ENCODE measurements at places on chromosomes 16 and 17.

DNA sequence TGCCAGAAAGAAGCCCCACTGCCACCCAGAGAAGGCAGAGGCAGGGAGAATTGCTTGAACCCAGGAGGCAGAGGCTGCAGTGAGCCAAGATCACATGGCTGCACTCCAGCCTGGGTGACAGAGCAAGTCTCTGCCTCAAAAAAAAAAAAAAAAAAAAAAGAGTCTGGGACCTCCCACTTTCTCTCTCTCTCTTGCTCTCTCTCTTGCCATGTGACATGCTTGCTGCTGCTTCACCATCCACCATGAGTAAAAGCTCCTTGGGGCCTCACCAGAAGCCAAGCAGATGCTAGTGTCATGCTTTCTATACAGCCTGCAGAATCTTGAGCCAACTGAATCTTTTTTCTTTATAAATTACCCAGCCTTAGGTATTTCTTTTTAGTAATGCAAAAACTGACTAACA, 21.5 kb upstream of the SRSF1 start:
- peaks cover 37% of the 10 kb centered on the region for H3K27me3 ChIP-seq
- no peak overlapping the region for H3K27ac ChIP-seq
- DNase-seq, result no peak

DNA sequence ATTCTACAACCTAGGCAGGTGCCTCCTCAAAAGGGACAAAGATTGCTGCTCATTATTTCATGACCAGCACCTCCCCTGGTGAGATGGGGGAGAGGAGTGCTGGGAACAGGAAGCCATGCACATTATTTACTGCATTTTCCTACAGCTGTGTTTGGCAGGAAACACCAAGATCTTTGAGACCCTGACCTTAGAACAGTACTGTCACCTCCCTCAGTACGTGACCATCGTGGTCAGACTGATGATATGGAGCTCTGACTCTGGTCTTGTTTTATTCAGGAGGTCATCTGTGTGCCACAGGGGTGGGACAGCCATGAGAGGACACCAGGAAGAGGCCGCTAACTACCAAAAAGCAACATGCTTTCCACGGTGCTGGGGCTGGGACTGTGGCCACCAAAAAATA, 37.4 kb downstream of the USP22 start:
- DNase-seq, result no peak
- peaks cover 62% of the 10 kb centered on the region for H3K36me3 ChIP-seq
- H3K27me3 ChIP-seq, result no peaks in the 10 kb centered on the region
- H3K4me1 ChIP-seq, result peaks cover 13% of the 10 kb centered on the region

GRCh38 chr16:54055191-54055590, 231.4 kb downstream of the IRX3 start:
- DNase-seq, result no peak
- no peaks in the 10 kb centered on the region for H3K27me3 ChIP-seq
- no peak overlapping the region for H3K4me3 ChIP-seq

GRCh38 chr17:28485049-28485448, 11.6 kb downstream of the SLC13A2 start:
- DNase-seq, result no peak
- H3K4me3 ChIP-seq, result no peak overlapping the region
- H3K27me3 ChIP-seq, result peaks cover 3% of the 10 kb centered on the region
- H3K27ac ChIP-seq, result no peak overlapping the region
- H3K4me1 ChIP-seq, result peaks cover 10% of the 10 kb centered on the region

GRCh38 chr16:14351647-14352046, 278.4 kb downstream of the PARN start:
- H3K4me1 ChIP-seq, result peaks cover 7% of the 10 kb centered on the region
- peaks cover 4% of the 10 kb centered on the region for H3K27me3 ChIP-seq
- H3K27ac ChIP-seq, result no peak overlapping the region
- no peaks in the 10 kb centered on the region for H3K36me3 ChIP-seq
- no peak overlapping the region for H3K4me3 ChIP-seq
- no peak for DNase-seq

Data from T-helper 2 cell treated with Interferon-gamma antibody and Interleukin-4, amounts not matched to agents 5 μg/mL and 100 μg/mL, for 36 hours (primary cell).